Activated T-cell treated with anti-CD3 and anti-CD28 coated beads, Interleukin-2, amount 50 U/mL, for 72 hours (primary cell): ENCODE measurements at places on chromosomes 3 and 15. TPM values are rescaled to one million over a fixed set of nuclear protein-coding genes. Genes with fewer than 3 reads are reported as not detected.

GRCh38 chr3:4722103-4722502, 229.0 kb downstream of the ITPR1 start:
- DNase-seq, result peak; percentile 19

GRCh38 chr3:58350627-58351013, 17.9 kb downstream of the PXK start:
- no peak for DNase-seq

GRCh38 chr3:138188013-138188730, 1.1 kb downstream of the ARMC8 start:
- DNase-seq, result no peak

DNA sequence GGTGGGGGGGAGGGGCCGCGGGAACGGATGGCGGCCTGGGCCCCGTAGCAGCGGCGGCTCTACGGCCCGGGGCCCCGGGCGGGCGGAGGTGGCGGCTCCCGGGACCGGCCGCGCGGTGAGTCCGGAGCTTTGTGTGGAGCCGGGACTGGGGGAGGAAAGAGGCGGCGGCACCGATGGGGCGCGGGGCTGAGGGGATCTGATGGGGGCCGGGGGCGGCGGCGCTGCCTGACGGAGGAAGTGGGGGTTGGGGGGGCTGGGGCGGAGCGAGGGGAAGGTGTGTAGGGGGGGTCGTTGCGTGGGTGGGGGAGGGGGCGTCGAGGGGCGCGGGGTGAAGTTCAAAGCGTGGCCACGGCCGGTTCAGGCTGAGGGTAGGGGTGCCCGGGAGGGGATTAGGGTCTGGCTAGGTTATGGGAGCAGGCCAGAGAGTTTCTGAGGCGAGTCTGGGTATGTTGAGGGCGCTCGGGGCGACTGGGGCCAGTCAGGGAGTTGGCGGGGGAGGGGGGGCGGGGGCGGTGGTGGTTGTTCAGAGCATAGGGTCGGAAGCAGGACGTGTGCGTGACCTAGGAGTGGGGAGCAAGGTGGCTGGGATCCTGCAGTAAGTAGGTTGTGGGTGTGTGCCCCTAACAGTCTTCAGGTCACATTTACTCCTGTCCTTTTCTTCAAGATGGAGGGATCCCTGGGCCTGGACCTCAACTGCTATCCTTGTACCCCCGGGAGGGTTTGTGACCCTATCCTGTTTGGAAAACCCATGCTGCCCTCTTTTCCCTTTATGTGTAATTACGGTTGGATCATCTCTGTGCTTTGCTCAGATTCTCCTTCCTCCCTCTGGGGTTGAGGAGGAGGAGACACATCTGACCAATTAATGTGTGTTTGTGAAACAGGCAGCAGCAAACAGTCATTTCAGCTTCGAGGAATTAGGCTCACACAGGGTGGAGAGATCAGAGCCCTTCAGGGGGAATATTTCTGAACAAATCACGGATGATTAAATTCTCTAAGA, 644 bp downstream of the ZNF609 start:
- DNase-seq, result peak; percentile 43

The GOLGA8G gene
- total RNA-seq, result not detected
